NCI-H1417 treated with DMSO at 0.1 percent for 48 hours (cell line): ENCODE measurements at places on chromosomes 11 and 22.

- DNase-seq: no peak
These were observed 97.9 kb upstream of the RTL6 start for GRCh38 chr22:44595841-44596341.

DNA sequence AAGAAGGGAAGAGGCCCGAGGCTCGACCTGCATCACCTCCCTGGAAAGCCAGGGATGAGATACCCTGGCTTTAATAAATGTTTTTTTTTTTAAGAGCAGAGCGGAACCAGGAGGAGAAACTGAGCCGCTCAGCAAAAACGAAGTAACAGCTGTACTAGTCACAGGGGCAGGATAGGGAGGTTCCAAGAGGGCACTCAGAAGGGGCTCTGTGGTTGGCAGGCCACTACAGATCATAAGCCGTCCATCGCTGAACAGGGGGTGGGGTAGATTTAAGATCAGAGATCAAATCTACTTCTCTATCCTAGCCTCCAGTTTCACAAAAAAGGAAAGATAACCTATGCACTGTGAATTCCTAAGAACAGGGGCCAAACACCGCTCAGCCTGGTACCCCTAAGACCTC, 625 bp downstream of the EIF3D start:
- no peak for DNase-seq

GRCh38 chr22:37077802-37078448, 26.4 kb downstream of the KCTD17 start:
- DNase-seq: no peak

GRCh38 chr11:82974851-82975250, 73.3 kb downstream of the DDIAS start:
- DNase-seq: no peak

GRCh38 chr11:15106201-15106965, 8.3 kb upstream of the INSC start:
- DNase-seq: no peak

- DNase-seq: no peak
These were observed 108.9 kb downstream of the KIRREL3 start for GRCh38 chr11:126891556-126892217.

DNA sequence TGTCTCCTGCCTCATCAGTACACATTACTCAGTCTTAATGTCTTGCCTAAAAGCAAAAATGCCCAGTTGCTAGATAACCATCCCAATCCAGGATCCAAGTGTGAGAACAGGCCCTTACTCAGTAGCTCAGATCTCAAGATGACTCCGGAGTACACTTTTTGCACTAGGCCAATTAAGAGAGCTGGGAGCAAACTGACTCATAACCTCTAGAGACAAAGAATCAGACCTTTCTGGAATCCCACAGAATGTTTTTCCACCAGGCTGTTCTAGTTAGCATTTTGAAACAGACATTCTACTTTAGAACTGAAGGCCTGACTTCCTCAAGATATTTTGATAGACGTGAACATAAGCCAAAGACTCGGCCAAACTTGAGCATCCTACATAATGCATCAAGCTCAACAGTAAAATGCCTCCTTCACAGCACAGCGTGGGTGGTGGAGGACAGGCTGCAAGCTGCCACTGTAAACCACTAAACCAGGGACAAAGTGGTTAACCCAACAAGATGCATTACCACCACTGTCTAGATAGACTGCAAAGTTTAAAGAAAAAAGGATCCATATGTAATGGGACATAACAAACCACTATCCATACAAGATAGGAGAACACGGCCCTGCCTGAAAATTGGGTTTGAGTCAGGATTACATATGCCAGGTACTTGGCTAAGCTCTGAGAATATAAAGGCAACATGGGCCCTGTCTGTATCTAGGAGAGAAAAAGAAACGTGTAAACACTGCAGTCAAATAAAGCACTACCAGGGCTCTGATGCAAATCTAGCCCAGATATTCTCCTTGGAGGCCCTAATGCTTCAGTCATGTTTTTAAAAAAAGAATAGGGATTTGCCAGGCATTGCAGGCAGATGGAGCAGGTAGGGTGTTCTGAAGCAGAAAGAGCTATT, 48.3 kb downstream of the MYH9 start:
- DNase-seq: no peak

- no peak for DNase-seq
These were observed 672 bp downstream of the TMEM135 start for GRCh38 chr11:87038235-87038977.
